ENCODE measurements at places on chromosomes 16 and 17.

GRCh38 chr17:69503711-69504110, 89.2 kb downstream of the MAP2K6 start:
- no peak for DNase-seq

DNA sequence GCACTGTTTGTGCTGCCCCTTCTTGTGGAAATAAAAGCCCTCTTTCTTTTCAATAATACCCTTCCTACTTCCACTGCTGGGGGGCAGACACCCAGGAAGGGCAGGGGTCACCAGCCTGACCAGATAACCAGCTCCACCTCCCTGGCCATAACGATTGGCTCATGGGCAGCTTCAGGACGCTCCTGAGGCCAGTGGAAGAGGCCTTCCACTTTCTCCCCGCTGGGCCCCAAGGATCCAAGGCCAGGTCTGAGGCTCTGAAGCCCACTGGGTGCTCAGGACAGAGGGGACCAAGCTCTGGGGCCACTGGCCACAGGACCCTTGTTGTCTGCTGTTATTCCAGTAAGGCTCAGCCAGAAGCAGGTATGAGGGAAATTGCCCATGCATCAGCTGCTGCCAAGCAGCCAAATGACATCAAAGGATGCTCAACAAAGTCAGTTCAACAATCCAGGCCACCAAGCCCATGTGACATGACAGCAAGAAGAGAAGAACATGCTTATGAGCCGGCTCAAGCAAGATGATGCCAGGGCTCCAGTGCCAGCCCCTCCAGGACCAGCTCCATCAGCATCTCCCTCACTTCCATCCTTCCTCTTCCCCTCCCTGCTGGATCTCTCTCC, 238.8 kb downstream of the ZNF423 start:
- DNase-seq = peak; percentile 34

GRCh38 chr16:87140211-87141200, 176.7 kb downstream of the C16orf95 start:
- no peak for DNase-seq

GRCh38 chr17:82434216-82434565, 15.8 kb upstream of the OGFOD3 start:
- DNase-seq = no peak

DNA sequence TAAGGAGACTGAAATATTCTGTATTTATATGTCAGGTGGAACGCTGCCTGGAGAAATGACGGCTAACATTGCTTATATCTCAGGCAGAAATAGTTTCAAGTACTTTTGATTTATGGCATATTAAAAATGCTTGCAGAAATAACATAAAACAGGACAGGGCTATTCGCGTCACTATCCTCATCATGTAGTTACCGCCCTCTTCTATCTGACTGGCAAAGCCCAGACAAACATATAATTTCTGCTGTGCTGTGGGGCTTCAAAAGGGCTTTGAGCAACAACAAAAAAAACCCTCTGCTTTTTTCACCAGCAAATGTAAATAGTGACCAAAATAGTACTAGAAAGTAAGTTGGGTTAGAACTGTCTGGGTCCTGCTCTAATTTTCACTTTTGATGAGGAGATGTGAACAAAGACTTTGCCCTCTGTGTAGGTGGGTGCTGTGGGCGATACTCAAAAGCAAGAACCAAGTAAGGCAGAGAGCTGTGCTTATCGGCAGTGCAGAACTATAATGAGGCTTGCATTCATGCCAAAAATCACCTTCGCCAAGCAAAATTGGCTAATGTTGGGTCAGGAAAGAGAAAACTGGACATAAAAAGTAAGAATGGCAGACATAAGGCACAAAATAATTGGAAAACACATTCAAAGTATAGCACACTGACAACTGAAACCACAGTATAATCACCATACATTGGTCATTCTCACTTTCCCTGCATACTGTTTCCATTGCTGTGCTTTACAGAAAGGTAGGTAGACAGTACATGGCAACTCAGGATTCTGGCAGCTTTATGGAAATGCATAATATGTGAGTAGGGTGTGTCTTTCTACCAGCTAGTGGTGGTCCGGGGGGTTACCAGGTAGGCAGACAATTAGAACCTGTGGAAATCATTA, 151.2 kb upstream of the AXIN2 start:
- DNase-seq = no peak

GRCh38 chr17:39364236-39365025, 37.0 kb downstream of the FBXL20 start:
- no peak for DNase-seq

GRCh38 chr16:8812162-8812843, 14.7 kb downstream of the PMM2 start:
- DNase-seq = no peak
